ENCODE measurements at places on chromosomes 6 and 20.

GRCh38 chr6:168535711-168536110 lies 94.7 kb downstream of the SMOC2 start:
- DNase-seq, result no peak

DNA sequence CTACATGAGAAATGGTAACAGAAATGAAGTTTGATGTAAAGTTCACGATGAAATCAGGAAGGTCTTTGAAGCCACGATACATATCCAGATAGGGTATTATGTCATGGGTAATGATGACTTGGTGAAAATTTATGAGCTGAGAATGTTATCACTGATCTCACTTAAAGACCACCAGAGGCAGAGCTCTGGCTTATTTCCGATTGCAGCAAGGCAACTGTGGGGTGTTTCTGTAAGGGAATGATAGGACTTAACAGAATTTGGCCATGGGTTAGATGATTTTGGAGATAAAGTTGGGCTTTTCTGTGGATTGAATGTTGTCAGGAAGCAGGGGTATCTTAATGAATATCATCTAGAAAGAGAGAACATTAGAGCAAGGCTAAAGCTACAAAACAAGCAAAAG lies 508.4 kb downstream of the HDGFL1 start:
- DNase-seq, result no peak

DNA sequence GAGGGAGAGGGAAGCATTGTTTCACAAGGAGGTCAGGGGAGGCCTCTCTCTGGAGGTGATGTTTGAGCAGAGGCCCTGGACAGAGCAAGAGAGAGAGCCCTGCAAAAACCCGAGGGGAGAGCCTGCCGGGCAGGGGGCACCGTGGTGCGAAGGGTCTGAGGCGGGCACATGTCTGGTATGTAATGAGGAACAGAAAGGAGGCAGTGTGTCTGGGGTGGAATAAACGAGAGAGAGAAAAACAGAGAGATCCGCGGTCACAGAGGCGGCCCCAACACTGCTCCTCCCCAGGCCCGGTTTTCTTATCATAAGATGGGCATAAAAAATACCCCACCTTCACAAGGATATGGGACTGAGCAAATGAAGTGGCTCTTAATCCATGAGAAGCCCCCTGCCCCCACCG lies 119.2 kb downstream of the PREX1 start:
- DNase-seq, result no peak

DNA sequence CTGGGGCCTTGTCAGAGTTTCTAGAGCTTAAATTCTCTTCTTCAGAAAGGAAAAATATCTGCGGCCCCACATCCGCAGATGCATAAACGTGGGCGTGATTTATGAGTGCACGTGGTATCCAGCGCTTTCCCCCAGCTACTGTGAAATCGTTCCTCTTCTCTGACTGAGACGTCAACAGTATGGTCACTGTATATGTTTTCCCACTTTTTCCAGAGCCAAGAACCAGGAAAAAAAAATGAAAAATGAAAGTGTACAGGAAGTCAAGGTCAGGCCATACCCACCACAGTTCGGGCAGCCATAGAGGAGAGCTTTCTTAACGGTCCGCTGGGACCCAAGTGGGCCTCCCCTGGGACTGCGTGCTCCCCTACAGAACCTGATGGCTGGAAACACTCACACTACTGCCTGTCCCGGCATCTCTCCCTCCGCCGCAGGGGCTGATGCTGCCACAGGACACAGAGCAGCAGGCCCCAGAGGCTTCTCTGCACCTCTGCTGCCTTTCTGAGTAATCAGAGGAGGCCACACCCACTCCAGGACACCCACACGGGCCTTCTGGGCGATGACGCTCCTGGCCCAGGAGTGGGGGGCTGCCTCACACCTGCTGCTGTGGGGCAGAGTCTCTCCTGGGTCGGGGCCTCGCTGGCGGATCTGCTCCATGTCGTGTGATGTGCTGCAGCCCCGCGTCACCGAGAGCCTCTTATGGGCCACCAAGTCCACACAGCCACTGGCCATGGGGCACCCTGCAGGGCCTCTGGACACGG lies 16.4 kb upstream of the STX16 start:
- DNase-seq, result no peak

GRCh38 chr6:2026133-2026532 lies 219.3 kb downstream of the GMDS start:
- no peak for DNase-seq

DNA sequence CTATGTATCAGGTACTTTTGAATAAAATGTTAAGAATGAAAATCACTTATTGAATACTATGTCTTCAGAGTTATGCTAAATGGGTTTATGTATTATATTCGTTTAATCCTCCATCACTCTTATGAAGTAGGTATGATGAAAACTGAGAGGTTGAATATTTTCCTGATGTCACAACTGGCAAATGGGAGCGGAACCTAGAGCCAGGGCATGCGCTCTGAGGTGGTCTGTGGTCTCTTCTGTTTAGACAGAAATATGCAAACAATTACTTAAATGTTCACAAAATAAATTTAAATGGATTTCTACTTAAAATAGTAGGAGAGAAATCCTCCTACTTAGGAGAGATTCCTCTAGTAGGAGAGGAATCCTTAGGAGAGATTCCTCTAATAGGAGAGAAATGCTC lies 21.3 kb upstream of the UTRN start:
- DNase-seq, result no peak

- DNase-seq, result no peak
These were observed 51.9 kb upstream of the NFATC2 start for GRCh38 chr20:51594236-51595057.

- DNase-seq, result no peak
These were observed 24.8 kb upstream of the VSTM2L start for GRCh38 chr20:37877832-37878772.

GRCh38 chr6:15642276-15642675 lies 20.6 kb downstream of the DTNBP1 start:
- no peak for DNase-seq

- no peak for DNase-seq
These were observed 3.8 kb downstream of the SEC23B start for GRCh38 chr20:18511571-18511970.

DNA sequence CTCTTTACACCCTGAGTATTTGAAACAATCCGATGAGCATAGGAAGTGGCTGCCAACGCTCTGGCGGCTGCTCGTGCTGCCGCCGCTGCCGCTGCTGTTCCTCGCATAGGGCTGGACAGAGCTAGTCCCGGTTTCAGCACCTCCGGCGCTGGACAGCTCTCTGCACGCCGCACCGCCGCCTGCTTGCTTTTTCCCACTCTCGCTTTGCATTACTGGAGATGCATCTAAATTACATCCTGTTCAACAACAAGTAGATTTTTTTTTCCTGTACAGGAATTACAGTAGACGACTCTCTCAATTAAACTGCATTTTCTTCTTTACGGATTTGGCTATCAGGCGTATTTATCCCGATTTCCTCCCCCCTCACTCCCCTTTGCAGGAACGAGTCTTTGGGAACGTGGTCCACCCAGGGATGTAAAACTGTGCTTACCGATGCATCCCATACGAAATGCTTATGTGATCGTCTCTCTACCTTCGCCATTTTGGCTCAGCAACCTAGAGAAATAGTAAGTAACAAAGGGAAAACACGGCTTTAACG lies 563.8 kb downstream of the LMBRD1 start:
- peak; percentile 21 for DNase-seq

DNA sequence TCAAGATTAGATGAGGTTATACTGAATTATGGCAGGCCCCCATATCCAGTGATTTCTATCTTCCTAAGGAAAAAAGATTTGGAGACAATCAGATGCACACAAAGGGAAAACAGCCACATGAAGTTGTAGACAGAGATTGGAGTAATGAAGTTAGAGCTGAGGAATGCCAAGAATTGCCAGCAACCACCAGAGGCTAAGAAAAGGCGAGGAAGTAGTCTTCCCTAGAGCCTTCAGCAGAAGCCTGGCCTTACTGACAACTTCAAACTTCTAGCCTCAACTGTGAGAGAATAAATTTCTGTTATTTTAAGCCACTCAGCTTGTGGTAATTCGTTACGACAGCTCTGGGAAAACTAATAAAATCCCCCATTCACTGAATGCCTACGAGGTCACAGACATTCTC lies 473.9 kb downstream of the COL12A1 start:
- DNase-seq, result no peak

DNA sequence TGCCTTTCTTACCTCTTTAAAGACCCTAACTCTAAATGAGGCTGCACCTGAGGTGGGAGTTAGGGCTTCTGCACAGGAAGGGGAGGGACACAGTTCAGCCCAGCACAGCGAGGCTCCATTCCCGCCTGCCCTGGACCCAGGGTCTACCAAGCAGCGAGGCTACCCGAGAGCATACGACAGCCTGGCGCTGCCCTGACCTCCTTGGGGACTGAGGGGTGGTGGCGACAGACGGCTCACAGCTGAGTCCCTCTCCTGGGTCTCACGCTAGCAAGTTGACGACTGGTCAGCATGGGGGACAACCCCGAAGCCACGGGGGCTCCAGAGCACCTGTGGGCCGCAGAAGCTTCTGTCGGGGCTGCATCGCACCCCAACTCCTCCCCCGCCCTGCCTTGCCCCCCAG lies 24.4 kb downstream of the SLC17A9 start:
- DNase-seq, result no peak

DNA sequence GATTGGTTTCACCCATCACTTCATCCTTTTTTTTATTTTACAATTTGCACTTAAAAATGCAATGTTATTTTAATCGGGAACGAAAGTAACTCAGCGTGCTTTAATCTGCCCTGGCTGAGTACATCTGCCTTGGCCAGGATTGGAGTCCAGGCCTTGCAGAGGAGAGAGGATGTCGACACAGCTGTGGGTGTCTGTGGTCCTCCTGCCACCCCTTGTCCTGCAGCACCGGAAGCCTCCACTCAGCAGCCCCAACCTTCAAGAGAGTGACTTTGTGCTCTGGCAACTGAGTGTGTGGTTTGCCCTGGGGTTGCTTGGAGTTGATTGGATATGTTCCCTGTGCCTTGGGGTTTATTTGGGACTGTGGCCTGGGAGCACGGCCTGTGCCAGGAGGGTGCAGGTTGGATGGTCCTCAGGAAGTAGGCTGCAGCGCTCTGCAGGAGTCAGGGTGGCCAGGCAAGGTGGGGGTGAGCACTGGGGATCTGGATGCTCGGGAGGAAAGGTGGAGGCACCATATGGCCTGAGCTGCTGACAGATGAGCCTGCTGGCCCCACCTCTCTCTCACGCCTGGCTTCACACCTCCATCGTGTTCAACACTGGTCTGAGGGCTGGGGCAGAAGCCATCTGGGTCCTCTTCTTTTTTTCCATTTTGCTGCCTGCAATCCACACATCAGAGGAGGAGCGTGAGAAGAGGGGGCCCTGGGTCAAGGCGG lies 4.3 kb downstream of the MYT1 start:
- no peak for DNase-seq

DNA sequence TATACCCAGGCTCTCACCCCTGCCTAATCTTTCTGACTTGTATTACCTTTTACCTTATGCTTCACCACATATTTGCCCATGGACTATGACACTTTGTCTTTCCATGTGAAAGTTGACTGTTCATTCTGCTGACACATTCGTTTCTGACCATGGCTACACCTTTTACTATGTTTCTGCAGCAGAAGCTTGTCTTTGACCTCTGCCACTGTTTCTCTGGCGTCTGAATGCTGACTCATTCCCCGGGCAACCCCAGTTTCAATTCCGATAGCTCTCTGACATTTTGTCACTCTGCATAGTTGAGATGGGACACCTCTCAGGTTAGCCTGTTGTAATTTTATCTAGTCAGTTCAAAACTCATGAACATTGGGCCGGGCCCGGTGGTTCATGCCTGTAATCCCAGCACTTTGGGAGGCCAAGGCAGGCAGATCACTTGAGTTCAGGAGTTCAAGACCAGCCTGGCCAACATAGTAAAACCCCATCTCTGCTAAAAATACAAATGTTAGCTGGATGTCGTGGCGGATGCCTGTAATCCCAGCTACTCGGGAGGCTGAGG lies 50.7 kb downstream of the SLC26A8 start:
- no peak for DNase-seq

DNA sequence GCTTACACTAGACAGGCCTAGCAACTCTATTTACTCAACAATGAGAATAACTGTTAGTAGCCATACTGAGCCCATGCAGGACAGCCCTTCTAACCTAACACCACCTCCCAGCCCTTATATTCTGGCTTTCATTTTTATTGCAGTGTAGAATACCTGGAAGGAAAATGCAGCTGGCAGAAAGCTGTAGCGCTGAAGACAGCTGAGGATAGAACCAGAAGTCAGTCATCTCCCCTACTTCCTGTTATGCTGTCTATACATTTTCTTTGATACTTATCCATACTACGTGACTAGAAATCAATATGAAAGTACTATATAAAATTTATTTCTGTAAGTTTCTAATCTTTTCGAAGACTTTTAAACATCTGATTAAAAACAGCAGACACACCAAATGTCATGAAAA lies 182.6 kb upstream of the SHLD1 start:
- DNase-seq, result no peak

DNA sequence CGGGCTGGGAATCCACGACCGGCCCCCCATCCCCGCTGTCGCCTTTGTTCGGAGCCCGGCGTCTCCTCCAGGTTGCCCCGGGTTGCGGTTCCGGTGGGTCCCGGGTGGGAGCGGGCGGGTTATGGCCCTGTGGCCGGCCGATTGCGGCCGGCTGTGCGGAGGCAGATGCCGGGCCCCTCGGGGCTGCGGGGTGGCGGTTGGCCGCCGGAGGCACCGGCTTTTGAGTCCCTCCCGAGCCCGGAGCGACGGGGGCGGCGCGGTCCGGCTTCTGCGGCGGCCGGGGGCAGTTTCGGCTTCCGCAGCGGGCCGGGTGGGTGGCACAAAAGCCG lies 431 bp downstream of the LOC128125822 start:
- DNase-seq, result no peak

DNA sequence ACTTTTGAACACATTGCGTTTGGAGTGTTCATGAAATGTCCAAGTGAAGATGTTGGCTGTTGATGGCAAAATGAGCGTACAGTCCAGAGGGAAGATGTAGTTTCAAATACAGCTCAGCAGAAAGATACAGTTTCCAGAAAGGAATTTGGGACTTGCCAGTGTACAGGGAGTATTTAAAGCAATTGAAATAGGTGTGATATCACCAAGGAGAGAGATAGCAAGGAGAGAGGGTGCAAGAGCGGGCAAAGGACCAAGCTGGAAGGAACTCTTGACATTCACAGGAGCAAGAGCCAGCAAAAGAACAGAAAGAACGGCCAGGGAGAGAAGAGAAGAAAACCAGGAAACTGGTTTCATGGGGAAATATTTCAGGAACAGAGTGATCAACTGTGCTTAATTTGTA lies 47.8 kb downstream of the CARMIL1 start:
- no peak for DNase-seq
